ENCODE measurements at places on chromosomes 4 and X. TPM values are rescaled to one million over a fixed set of nuclear protein-coding genes. Genes with fewer than 3 reads are reported as not detected.

DNA sequence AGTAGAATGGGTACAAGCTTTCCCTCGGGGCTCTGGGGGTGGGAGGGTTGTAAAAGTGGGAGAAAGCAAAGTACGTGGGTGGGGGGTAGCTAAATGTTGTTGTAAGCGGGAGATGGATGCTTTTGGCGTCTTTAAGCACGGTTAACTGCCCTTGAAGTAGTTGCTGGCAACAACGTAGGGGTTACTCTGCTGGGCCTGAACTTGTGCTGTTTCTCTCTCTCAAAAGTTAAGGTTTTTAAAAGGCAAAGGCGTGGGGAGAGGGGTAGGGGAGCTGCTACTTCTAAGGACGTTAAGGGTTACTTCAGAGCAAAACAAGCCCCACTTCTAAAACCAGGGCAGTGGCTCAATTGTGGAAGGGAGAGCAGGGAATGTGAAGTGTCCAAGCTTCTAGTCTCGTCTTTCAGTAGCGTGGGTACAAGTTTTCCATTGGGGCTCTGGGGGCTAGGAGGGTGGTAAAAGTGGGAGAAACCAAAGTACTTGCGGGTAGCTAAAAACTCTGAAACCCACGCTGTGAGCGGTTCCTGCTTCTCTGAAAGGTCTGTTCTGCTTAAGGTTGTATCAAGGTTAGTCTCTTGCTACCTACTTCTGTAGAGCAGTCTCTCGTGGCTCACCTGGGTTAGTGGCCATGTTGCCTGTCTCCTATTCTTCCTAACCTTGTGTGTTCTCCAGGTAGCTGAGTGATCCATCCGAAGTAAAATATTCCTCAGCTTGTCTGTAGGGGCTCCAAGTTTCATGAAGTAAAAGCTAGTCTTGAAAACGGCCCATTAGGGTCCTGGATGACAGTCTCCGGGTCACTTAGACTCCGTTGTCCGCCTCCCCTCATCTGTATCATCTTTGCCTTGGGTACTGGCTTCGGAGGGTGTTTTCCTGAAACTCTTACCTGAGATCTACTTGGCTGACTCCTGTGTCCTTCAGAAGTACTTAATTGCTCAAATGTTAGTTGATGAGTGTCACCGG is 1.7 kb upstream of the WDR1 start:
- DNase-seq: no peak
- H3K27ac ChIP-seq: peak overlapping the region; percentile 58
- no peaks in the 10 kb centered on the region for H3K36me3 ChIP-seq
- H3K27me3 ChIP-seq: no peaks in the 10 kb centered on the region
- no peak overlapping the region for H3K4me3 ChIP-seq

- no peak overlapping the region for H3K27ac ChIP-seq
- no peak overlapping the region for H3K4me3 ChIP-seq
- no peaks in the 10 kb centered on the region for H3K36me3 ChIP-seq
- H3K27me3 ChIP-seq: no peaks in the 10 kb centered on the region
- no peaks in the 10 kb centered on the region for H3K4me1 ChIP-seq
Observed at GRCh38 chr4:165580351-165580905, 201.6 kb downstream of the CPE start.

GRCh38 chr4:81664079-81664478 is 192.4 kb upstream of the RASGEF1B start:
- H3K27me3 ChIP-seq: no peaks in the 10 kb centered on the region
- H3K4me3 ChIP-seq: no peak overlapping the region
- DNase-seq: no peak
- H3K36me3 ChIP-seq: no peaks in the 10 kb centered on the region

GRCh38 chr4:127069675-127070074 is 563.1 kb upstream of the INTU start:
- H3K27ac ChIP-seq: no peak overlapping the region
- H3K27me3 ChIP-seq: no peaks in the 10 kb centered on the region
- peaks cover 1% of the 10 kb centered on the region for H3K4me1 ChIP-seq
- no peaks in the 10 kb centered on the region for H3K36me3 ChIP-seq

- H3K4me3 ChIP-seq: no peak overlapping the region
- peaks cover under 1% of the 10 kb centered on the region for H3K36me3 ChIP-seq
- no peaks in the 10 kb centered on the region for H3K4me1 ChIP-seq
- DNase-seq: no peak
Observed at GRCh38 chr4:152825336-152825735, 45.6 kb downstream of the ARFIP1 start.

DNA sequence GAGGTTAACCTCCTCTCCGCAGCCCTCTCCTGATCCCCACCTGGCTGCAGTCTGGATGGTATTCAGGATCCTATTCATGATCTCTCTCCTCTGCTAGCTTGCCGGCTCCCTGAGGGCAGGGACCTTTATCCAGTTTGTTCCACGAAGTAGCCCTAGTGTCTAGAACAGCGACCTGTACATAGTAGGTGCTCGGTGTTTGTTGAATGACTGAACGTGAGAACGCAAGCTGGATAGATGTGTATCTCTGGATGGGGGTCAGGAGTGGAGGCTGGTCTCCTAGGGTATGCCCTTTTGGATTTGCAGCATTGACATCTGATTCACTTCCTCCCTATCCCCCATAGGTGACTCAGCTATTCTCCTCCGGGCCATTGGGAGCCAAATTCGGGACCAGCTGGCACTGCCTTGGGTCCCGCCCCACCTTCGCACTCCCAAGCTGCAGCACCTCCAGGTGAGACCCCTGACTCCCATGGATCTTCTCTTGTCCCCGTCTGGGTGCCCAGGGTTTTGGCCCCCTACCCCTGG is 7.3 kb downstream of the CCDC22 start:
- no peak overlapping the region for H3K27ac ChIP-seq
- H3K27me3 ChIP-seq: no peaks in the 10 kb centered on the region
- no peaks in the 10 kb centered on the region for H3K4me1 ChIP-seq
- H3K36me3 ChIP-seq: no peaks in the 10 kb centered on the region
- DNase-seq: no peak

- H3K36me3 ChIP-seq: no peaks in the 10 kb centered on the region
- H3K27me3 ChIP-seq: no peaks in the 10 kb centered on the region
- no peak overlapping the region for H3K4me3 ChIP-seq
- H3K27ac ChIP-seq: no peak overlapping the region
Observed at GRCh38 chr4:2436301-2436700, 17.5 kb downstream of the CFAP99 start.

DNA sequence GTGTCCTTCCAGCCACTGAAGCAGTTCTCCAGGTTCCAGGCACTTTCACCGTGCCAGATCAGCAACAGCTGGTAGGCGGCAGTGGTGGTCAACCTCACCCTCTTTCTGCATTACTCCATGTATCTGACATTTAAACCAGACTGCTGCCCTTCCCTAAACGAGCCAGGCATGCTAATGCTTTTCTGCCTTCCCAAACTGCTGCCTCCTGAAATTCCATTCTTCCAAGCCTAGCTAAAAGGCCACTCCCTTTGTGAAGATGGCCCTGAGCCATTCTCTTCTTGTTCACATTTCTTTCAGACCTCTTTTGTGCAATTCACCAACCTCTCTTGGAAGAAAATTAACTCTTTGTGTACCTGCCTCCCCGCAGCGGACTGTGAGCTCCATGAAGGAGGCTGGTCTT is 73.7 kb downstream of the CHST7 start:
- DNase-seq: no peak
- no peak overlapping the region for H3K4me3 ChIP-seq
- no peaks in the 10 kb centered on the region for H3K36me3 ChIP-seq
- no peaks in the 10 kb centered on the region for H3K27me3 ChIP-seq
- no peak overlapping the region for H3K27ac ChIP-seq

DNA sequence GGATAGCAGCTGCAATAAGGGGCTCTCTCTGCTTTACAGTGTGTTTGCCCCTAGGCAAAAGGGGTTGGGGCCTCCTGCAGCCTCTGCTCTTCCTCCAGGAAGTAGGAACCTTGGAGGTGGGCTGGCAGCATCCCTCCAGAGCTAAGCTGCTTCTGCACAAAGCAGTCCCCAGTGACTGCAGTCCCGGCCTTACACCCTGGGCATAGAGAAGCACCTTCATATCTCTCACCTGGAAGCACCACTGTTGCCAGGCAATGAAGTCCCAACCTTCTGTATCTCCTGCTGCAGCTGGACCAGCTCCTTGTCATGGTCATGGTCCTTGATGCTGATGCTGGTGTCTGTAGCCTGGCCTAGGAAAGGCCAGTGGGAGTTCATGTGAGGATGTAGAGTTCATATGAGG is 171.1 kb upstream of the TET2 start:
- no peaks in the 10 kb centered on the region for H3K4me1 ChIP-seq
- no peaks in the 10 kb centered on the region for H3K36me3 ChIP-seq
- no peak for DNase-seq
- H3K27me3 ChIP-seq: no peaks in the 10 kb centered on the region
- no peak overlapping the region for H3K27ac ChIP-seq

DNA sequence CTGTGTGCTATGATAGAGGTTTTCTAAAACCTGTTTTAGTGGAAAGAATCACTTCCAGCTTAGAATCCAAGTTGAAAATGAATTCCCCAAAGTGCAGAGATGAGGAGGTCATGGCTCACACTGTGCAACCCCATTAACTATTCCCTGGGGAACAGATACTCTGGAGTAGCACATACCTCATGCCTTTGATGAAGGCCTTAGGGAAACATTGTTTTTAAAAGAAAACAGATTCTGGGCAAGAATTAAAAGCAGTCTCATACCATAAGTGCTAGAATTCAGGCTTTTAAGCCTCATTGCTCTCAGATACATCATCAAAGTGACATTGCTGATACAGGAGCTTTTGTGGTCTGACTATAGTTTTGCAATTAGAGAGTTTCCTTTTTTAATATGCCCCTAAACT is 115.1 kb downstream of the NDST4 start:
- no peak for DNase-seq
- H3K27ac ChIP-seq: no peak overlapping the region
- H3K36me3 ChIP-seq: no peaks in the 10 kb centered on the region
- H3K27me3 ChIP-seq: no peaks in the 10 kb centered on the region

DNA sequence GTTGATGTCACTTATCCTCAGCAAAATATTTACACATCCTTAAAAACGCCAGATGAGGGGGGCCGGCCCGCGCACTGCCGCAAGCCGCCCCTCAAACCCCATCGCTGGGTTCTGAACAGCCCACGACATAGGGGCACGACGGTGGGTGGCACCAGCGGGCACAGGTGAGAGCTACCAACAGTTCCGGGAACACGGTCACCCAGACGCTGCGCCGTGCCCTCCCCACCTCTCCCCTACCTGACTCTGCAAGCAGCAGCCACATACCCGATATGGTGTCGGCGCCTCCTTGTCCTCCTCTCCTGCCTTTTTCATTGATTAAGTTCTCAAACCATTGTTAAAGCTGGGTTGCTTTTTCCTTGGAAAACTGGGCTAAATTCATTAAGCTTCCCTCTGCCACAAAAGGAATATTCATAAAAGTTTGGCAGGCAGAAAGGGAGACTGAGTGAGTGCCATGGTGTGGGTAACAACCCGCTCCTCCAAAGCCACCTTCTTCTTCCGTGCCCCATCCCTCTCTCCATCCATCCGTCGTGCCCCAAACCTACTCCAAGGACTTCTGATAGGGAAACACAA is 1.4 kb downstream of the RAI2 start:
- no peaks in the 10 kb centered on the region for H3K36me3 ChIP-seq
- no peak overlapping the region for H3K27ac ChIP-seq
- DNase-seq: no peak
- no peaks in the 10 kb centered on the region for H3K4me1 ChIP-seq

- peaks cover 9% of the 10 kb centered on the region for H3K4me1 ChIP-seq
- no peaks in the 10 kb centered on the region for H3K27me3 ChIP-seq
- no peak for DNase-seq
- H3K27ac ChIP-seq: no peak overlapping the region
- no peak overlapping the region for H3K4me3 ChIP-seq
- H3K36me3 ChIP-seq: peaks cover 2% of the 10 kb centered on the region
Observed at GRCh38 chr4:184459413-184459812, 14.9 kb downstream of the IRF2 start.

GRCh38 chr4:171025776-171026175 is 787.4 kb upstream of the GALNTL6 start:
- no peak overlapping the region for H3K4me3 ChIP-seq
- H3K4me1 ChIP-seq: no peaks in the 10 kb centered on the region
- no peaks in the 10 kb centered on the region for H3K36me3 ChIP-seq
- no peak overlapping the region for H3K27ac ChIP-seq
- DNase-seq: no peak
- no peaks in the 10 kb centered on the region for H3K27me3 ChIP-seq

HTN1 gene
- not detected for total RNA-seq

NXF2 gene
- not detected for total RNA-seq

THAP9 gene
- total RNA-seq: 2.6 TPM
